ENCODE measurements at places on chromosomes 7 and 10.

GRCh38 chr10:68239069-68239468, 7.2 kb upstream of the ATOH7 start:
- DNase-seq = no peak

GRCh38 chr7:141562972-141563371, 11.8 kb downstream of the AGK start:
- DNase-seq = no peak

DNA sequence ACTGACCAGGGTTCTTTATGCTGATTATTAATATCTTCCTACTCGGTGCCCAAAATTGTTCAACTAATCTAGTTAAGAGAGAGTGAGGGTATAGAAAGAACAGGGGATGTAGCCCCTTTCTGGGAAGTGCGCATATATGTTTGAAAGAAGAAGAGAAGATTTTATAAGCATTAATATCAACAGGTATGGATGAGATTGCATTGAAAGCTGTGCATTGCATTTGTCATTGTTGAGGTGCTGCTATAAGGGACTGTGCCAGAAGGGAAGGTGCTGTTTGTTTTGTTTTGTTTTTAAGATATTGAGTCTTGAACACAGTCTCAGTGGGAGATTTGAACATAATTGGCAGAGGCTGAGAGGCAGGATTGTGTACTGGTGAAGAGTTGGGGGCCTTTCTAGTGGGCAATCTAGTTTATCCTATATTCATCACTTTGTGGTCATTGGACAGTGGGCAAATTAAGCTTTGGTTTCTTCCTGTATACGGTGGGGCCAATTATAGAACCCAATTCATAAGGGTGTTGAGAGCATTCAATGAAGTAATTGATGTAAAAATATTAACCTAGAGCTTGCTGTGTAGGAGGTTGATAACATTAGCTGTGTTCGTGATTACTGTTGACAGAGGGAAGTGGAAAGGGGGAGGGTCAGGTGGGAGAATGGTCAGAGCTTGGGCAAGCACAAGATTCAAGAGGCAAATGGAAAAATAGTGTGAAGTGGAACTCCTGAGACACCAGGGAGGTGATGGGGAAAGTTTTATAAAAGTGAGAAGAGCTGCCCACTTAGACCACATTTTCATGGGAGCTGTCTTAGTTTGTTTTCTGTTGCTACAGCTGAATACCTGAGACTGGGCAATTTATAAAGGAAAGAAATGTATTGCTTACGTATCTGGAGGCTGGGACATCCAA, 19.9 kb upstream of the PCGF5 start:
- no peak for DNase-seq

- no peak for DNase-seq
These were observed 8.2 kb downstream of the PPRC1 start for GRCh38 chr10:102140913-102141540.

GRCh38 chr10:130717083-130717482, 580.9 kb downstream of the GLRX3 start:
- DNase-seq = no peak

Measured in hepatocyte (in vitro differentiated cells).